Left ventricle myocardium superior (tissue), 1 donor: ENCODE measurements at places on chromosomes 4 and X.

GRCh38 chrX:84735025-84735424 is 232.8 kb upstream of the HDX start:
- DNase-seq, result no peak

DNA sequence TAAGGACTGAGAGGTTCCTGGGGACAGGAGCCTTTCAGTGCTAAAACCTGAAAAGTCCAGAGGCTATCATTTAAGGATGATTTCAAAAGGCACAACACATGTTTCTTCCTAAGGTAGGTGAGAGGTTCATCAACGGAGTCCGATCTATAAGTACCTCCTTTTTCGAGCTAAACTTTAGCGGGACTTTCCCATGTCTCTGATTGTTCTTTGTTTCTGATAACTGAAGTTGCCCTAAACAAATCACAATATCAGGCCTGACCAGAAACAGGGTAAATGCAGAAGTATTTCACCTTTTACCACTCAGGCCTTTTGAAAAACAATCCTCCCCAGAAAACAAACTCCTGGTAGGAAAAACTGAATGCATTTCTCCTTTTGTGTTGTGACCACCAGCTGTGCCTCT is 17.6 kb downstream of the PIR start:
- no peak for DNase-seq

- DNase-seq, result no peak
These were observed 26.8 kb downstream of the SYNPO2 start for GRCh38 chr4:118915468-118915867.

DNA sequence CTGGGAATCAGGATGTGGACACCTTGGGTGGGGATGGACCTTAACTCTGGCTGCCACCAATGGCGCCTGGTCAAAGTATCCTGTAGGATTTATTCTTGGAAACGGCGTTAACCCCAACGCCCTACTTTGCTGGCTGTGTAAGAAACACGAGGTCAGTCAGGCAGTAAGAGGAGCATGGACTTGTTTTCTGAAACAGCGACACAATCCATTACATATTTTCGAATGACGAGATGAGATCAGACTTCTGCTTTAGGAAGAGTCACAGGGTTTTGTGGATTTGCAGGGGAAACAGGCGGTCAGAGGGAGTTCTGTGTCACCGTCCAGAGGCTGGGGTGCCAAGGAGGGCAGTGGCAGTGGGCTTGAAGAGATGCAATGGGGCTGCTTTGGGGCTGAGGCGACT is 92.2 kb downstream of the TBL1X start:
- no peak for DNase-seq

GRCh38 chr4:185213877-185214276 is 4.5 kb downstream of the SNX25 start:
- DNase-seq, result no peak

GRCh38 chrX:118475903-118476302 is 19.7 kb upstream of the DOCK11 start:
- no peak for DNase-seq

- DNase-seq, result no peak
These were observed 861.1 kb upstream of the IGFBP7 start for GRCh38 chr4:57971261-57971660.
